Epithelial cell of prostate (primary cell): ENCODE measurements at places on chromosomes 13 and 19.

DNA sequence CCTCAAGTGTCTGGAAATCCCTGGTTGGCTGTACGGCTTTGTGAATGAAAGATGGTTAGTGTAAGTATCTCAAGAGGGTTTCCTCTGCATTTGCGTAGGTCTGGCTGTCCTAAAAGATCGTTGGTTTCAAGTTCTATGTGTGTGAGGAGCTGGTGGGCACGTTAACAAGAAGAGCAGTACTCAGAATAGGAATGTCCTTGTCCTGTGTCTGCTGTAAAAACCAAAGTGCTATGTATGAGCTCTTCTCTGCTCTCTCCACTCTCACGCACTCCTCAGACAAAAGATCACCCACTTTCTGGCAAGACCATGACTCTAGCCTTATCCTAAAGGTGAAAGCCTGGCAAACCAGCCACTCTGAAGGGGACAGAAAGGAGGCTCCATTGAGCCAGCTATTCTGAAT is 39.1 kb downstream of the USP12 start:
- no peak for DNase-seq

GRCh38 chr13:66958611-66959010 is 271.5 kb downstream of the PCDH9 start:
- no peak for DNase-seq

DNA sequence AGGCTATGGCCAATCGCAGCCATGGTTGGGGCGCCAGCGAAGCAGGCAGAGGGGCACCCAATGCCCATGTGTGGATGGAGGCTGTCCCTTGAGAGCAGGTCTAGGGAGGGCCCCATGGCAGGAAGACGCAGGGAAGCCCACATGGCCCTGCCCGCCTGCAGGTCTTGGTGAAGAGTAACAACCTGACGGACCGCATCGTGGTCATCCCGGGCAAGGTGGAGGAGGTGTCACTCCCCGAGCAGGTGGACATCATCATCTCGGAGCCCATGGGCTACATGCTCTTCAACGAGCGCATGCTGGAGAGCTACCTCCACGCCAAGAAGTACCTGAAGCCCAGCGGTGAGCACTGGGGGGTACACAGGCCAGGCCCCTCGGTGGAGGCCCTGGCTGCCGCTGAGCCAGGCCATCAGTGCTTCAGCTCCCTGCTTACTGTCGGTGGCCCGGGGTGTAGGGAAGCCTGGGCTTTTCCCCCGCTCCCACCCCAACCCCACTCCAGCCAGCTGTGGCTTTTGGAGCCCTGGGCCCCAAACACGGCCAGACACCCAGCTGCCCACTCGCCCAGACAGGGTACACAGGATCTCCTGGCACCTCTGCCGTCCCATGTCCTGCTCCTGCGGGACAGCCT is 14.6 kb downstream of the YIPF2 start:
- DNase-seq: no peak

DNA sequence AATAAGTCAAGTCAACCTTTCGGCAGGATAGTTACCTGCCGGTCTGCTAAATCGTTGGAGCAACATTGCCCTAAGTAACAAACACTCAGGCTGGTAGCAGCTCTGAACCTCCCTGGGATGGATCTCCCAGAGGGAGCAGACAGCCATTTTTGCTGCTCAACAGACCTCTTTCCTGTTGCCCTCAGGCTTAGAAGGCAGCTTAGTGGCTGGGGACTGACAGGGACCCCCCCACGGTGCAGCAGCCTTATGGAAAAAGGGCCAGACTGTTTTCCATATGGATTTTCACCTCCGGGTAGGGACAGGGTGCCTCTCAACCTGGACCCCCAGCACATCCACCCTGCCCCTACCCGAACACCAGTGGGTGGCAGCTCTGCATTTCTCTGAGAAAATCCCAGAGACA is 49.7 kb downstream of the UBL3 start:
- no peak for DNase-seq

- no peak for DNase-seq
These were observed 144.9 kb downstream of the KLF12 start for GRCh38 chr13:73989244-73989843.

DNA sequence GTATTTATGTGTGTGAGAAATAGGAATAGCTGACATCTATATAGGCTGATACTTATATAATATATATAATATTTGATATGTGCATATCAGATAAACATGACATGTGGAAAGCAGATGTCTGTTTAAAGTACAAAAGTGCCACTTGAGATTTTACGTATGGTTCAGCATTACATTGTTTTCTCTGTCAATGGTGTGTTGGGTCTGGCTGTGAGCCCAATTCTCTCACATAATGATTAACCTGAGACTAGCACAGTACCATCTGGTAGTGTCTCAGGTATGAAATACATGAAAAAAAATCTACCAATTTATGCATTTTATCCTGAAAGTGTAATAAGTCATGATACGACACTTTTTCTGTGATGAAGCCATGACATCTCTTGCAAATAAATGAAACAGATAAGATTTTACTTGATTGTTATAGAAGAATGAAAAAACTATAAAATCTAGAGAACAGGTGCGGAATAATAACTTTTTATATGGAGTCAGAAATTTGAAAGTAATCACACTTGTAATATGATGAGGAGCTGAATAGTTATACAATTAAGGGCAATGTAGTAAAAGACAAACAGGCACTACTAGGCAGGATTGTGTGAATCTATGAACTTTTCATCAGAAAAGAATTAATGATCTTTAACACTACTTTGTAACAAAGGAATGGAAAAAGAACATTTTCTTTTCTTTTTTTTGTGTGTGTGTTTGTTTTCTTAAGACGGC is 1405.0 kb downstream of the OLFM4 start:
- no peak for DNase-seq

- no peak for DNase-seq
These were observed 2436.5 kb downstream of the PCDH9 start for GRCh38 chr13:64793592-64793991.

GRCh38 chr19:42233106-42233505 is 9.3 kb downstream of the GSK3A start:
- DNase-seq: no peak

- DNase-seq: no peak
These were observed 42.7 kb downstream of the KDM4B start for GRCh38 chr19:5011476-5012238.

DNA sequence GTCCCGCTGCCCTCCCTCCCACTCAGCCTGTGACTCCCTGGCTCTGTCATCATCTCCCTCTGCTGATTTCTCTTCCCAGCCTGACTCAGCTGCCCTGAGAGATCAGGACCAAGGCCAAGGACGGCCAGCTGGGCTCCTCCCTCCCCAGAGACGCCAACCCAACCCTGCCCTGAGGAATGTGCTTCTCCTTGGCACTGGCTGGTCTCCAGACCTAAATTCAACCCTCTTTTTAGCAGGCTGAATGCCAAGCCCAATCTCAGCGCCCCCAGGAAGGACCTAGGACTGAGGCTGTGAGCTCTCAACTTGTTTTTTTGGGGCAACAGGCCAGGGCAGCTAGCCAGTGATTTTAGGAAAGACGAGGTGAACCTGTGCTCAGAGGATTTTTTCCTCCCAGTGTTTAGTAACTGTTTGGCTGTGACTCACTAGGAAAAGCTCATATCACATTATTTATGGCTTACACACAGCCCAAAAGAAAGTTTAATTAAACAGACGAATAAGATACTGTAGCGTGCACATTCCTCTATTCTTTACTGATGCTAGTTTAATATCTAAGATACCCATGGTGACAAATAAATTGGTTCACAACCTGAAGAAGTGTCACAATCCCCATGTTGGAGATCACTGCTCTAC is 7.4 kb upstream of the IGFL1 start:
- DNase-seq: peak; percentile 64

DNA sequence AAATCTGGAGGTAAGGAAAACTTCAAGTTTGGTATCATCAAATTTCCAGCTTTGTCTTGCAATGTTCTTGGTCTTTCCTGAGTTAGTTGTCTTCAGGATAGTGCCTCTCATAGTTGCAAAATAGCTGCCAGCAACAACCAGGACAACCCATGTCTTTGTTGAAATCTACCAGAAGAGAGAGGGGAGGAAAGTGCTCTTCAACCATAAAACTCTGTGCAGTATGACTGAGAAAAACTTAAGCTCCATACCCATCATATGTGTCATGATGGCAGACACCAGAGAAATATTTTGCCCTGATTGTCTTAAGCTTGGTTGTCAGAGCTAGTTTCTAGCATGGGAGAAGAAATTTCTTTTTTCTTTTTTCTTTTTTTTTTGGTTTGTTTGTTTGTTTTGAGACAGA is 103.3 kb downstream of the SPRY2 start:
- DNase-seq: no peak

DNA sequence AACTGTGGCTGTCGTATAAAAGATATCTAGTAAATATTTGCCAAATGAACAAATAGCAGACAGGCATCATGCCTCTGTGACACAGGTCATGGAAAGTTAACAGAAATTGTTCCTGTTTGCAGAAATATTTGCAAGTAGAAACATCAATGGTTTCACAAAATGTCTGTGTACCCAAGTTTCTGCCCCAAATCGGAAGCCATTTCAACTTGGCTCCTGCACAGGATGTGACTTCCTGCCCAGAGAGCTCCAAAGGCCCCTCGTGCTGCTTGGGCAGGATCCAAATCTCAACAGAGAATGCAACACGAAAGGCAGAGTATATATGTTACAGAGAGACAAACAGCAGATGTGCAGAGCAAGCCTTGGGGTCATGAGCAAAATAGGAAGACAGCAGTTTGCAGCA is 95.5 kb upstream of the SERP2 start:
- DNase-seq: no peak

DNA sequence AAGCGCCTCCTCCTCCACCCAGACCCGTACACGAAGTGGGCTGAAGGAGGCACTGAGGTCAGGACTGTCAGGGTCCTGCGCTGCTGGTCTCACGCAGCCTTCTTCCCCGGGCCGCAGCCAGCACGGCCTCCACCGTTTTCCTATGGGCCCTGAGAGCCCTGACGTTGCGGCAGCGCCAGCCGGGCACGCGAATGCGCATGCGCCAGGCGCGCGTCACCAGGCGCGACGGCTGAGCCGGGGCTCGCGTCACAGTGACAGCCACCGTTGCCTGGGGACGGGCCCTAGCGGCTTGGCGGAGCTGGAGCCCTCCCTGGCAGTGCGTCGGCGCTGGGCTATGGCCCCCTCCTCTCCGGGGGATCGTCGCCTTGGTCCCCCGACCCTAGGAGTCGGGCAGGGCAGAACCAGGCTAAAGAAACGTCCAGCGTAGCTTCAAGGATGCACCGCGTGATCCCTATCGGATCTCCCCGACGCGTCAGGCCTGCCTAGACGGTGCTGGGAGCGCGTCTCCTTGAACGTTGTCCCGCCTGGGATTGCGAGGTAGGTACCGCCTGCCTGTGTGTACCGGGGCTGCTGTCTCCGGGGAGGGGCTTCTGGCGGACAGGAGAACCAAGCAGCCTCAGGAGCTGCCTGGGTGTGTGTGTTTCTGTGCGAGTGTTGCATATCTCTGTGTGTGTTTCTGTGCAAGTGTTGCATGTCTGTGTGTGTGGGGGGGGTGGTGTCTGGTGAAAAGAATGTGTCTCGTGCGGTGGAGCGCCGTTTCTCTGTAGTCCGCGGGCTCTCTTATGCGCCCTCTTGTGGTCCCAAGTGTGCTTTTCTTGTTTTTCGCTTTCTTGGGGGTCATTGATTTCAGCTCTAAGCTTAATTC is 43.2 kb downstream of the ZNF571 start:
- DNase-seq: peak; percentile 8

DNA sequence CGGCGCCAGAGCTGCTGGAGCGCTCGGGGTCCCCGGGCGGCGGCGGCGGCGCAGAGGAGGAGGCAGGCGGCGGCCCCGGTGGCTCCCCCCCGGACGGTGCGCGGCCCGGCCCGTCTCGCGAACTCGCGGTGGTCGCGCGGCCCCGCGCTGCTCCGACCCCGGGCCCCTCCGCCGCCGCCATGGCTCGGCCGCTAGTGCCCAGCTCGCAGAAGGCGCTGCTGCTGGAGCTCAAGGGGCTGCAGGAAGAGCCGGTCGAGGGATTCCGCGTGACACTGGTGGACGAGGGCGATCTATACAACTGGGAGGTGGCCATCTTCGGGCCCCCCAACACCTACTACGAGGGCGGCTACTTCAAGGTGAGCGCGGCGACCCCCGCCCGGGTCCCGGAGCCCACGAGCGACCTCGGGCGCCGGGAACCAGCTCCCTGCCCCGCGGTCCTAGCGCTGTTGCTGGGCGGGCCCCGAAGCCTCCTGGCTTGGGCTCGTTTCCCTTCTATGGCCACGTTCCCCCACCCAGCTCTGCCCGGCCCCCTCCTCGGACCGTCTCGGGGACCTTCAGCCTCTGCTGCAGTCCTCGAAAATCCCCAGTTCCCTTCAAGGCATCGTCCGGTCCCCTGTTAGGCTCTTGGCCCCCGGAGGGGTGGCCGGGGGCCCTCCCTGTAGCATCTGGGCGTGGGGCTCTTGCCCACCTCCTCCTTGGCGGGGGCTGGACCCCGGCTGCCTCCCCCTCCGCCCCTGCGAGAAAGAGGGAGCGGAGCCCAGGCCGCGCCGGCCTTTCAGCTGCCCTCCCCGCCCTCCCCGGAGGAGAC is at the start of gene CDC34:
Gene CDC34 (plus strand): TSS at position 8 of the 808 bp plus-strand sequence. CDS start 172 bp downstream, at position 180.
- DNase-seq: no peak

- DNase-seq: peak; percentile 83
These were observed 8.9 kb upstream of the OR1I1 start for GRCh38 chr19:15072930-15073647.

DNA sequence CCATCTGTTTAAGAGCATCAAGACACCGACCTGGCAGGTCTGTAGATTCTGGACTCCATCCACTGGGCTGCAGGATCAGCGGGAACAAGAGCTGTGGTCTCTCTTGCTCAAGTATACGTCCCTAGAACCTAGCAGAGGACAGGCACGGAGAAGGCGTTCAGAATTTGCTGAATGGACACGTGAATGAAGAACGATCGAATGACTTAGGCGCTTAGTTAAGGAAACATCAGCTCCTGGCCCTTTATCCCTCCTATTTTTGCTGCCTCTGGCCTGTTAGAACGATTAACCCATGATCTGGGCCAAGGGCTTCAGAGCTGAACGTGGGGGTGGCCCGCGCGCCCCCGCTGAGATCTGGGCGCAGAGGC is 953 bp downstream of the DZIP1 start:
- DNase-seq: no peak

- no peak for DNase-seq
These were observed 19.6 kb downstream of the ARHGAP35 start for GRCh38 chr19:46880431-46880830.

- no peak for DNase-seq
These were observed at the start of gene CEACAM21 for GRCh38 chr19:41575998-41576397. CEACAM21 (plus strand) TSS chr19:41576166; CDS start chr19:41576275, 109 bp downstream.

DNA sequence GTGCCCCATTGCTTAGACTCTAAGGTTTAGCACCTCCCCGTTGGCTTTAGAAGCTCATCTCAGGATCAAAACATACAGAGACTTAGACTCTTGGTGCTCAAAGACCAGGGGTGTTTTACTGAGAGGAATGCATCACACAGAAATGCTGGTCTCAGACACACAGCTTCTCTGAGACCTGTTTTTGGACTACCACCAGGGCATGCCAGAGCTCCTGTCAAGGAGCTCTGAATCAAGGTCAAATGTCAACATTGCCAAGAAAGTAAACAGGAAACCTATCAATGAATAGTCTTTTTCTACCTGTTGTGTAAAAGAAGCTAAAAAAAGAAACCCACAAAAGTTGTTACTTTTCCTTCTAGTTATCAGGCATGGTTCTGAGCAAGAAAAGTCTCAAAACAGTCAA is 149.2 kb downstream of the COL4A1 start:
- DNase-seq: no peak

- DNase-seq: no peak
These were observed 13.8 kb downstream of the METTL21C start for GRCh38 chr13:102680842-102681740.
